Activated CD8-positive, alpha-beta memory T cell treated with anti-CD3 and anti-CD28 coated beads, Interleukin-2, amount 10 ng/mL, durations not matched to agents 7 days and 5 days (primary cell): ENCODE measurements at places on chromosomes 12 and 14.
A peak's percentile ranks its signal among the peaks of the same experiment; 100 is the strongest.

GRCh38 chr12:100293017-100293416, 26.0 kb downstream of the SCYL2 start:
- no peak overlapping the region for H3K4me3 ChIP-seq
- H3K27ac ChIP-seq, result no peak overlapping the region
- no peak for DNase-seq
- peaks cover 17% of the 10 kb centered on the region for H3K36me3 ChIP-seq

GRCh38 chr14:20492486-20492885, 12.9 kb upstream of the RNASE10 start:
- H3K4me1 ChIP-seq, result peaks cover 72% of the 10 kb centered on the region
- H3K27ac ChIP-seq, result no peak overlapping the region
- H3K27me3 ChIP-seq, result no peaks in the 10 kb centered on the region
- DNase-seq, result no peak
- H3K4me3 ChIP-seq, result no peak overlapping the region

DNA sequence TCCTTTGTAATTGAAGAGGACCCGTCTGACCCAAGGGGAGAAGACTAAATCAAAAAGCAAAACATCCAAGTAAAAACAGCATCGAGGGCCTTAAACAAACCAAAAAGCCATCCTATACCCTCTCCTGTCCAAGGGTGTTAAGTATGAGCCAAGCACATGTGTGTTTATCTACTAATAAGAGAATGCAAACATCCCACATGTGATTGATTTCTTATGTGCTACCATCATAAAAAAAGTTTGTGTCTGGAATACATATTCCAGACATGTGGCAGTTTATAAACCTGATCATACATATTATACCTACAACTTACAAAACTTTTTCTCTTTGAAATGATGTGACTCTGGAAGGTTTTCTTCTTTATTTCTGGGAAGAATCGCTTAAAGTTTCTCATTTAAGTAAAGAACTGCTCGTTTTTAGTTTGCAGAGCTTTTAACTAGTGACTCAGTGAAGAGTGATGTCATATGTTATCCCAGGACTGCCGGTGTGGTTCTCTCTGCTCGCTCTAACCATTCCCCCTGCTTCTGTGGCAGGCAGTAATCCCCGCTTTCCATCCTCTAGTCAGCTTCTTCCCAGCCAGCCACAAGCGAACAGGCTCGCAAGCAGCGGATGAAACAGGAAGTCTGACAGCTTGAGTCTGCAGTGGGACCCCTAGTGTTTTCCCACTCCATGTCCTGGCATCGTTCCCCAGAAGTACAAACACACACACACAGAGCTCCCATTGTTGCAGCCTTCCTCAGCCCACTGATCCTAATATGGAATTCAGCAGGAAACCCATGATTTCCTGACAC, 431 bp upstream of the RHOJ start:
- peaks cover 12% of the 10 kb centered on the region for H3K27me3 ChIP-seq
- no peak overlapping the region for H3K27ac ChIP-seq
- no peaks in the 10 kb centered on the region for H3K4me1 ChIP-seq
- H3K36me3 ChIP-seq, result no peaks in the 10 kb centered on the region
- H3K4me3 ChIP-seq, result no peak overlapping the region
- DNase-seq, result no peak

DNA sequence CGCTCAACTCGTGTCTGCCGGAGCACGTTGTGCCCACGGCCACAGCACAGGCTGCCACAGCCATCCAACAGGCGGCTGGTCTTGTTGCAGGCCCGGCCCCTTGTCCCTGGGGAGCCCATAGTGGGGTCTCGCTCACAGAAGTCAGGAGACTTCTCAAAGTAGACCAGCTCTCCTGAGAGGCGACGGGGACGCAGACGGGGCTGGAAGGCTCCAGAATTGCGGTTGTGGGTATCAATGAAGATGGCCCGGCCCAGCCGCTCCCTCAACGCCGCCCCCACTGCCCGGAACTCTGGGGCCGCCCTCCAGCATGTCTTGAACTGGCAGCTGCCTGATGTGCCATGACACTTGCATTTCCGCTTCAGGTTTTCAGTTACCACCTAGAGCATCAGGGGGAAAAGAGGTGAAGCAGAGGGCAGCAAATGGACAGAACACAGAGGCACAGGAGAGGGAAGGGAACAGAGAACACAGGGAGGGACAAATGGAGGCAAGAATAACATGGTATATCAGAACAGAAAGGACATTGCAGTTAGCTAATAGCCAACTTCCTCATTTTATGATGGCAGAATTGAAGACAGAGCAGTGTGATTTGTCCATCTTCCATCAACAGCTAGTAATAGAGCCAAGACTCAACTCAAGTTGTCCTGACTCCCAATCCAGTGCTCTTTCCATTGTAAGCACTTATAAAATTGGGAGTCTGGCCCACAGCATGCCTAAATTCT, 5.2 kb downstream of the WNT10B start:
- peaks cover 2% of the 10 kb centered on the region for H3K36me3 ChIP-seq
- no peak overlapping the region for H3K27ac ChIP-seq
- peaks cover 47% of the 10 kb centered on the region for H3K27me3 ChIP-seq
- DNase-seq, result no peak
- H3K4me3 ChIP-seq, result no peak overlapping the region
- H3K4me1 ChIP-seq, result peaks cover 17% of the 10 kb centered on the region

- peaks cover 91% of the 10 kb centered on the region for H3K27me3 ChIP-seq
- peak overlapping the region; percentile 70 for H3K27ac ChIP-seq
- no peak for DNase-seq
- no peak overlapping the region for H3K4me3 ChIP-seq
- H3K4me1 ChIP-seq, result peaks cover 6% of the 10 kb centered on the region
Observed at GRCh38 chr14:36663404-36664321, 2.0 kb downstream of the PAX9 start.

DNA sequence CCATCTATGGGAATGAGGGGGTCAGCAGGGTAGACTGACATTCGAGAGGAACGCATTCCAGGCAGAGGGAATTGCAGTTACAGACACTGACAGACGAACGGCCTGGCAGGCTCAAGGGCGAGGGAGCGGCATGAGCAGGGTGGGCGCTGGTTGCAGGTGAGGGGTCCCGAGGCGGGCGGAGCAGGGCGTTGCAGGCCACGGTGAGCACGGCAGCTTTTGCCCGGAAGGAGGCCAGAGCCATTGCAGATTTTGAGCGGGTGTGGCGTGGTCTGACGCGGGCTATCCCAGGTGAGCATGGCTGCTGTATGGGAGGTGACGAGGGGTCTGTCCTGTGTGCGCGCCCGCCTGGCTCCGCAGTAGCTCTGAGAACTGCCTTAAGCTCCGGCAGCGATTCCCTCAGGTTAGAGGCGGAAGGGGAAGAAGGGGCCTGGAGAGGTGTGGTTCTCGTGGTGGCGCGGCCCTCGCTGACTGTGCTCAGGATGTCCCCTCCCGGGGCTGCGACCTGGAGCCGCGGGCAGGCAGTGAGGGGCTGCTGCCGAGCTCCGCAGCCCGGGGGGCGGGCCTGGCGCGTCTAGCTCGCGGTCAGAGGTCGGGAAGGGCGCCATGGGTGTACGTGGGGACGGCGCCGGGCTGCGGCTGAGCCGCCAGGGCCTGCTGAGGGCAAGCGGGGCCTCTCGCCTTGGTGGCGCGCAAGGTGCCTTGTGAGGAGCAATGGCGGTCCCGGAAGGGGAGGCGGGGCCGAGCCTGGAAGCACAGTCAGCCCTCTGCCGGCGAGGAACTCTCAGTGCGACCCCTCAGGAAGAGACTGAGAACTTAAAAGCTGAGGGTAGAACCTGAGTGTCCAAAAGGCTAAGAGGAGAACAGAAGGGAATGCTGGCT, 177.1 kb downstream of the CACNA1C start:
- H3K4me3 ChIP-seq, result no peak overlapping the region
- H3K4me1 ChIP-seq, result no peaks in the 10 kb centered on the region
- H3K27ac ChIP-seq, result no peak overlapping the region

- H3K4me1 ChIP-seq, result no peaks in the 10 kb centered on the region
- H3K4me3 ChIP-seq, result no peak overlapping the region
- no peak for DNase-seq
- H3K36me3 ChIP-seq, result no peaks in the 10 kb centered on the region
- peaks cover 28% of the 10 kb centered on the region for H3K27me3 ChIP-seq
Observed at GRCh38 chr14:90608281-90608680, 207.9 kb downstream of the TTC7B start.

- no peak overlapping the region for H3K27ac ChIP-seq
- no peak overlapping the region for H3K4me3 ChIP-seq
- DNase-seq, result no peak
Observed at GRCh38 chr12:27548301-27549199, 24.5 kb downstream of the PPFIBP1 start.

DNA sequence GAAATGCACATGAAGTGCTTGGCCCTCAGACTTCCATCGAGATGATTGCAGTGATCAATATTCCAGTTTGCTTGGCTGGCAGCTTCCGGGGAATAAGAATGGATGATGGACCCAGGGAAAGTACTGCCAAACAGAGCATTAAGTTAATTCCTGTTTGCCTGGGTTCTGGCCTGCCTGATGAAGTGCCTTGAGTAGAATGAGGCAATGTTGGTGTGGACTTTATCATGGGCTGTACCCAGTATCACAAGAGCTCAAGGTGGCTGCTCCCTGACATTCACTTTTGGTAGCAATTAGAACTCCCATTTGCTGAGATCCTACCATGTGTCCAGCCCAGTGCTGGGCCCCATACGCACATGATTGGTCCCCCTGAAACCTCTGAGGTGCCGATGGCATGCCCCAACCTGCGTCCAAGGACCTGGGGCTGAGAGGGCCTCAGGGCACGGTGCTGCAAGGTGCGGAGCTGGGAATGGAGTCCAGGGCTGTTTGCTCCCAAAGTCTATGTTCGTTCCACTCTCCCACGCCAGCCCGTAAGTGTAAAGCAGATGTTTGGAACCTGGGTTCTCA, 80.7 kb downstream of the SLC25A47 start:
- H3K27me3 ChIP-seq, result no peaks in the 10 kb centered on the region
- H3K36me3 ChIP-seq, result no peaks in the 10 kb centered on the region
- DNase-seq, result no peak

DNA sequence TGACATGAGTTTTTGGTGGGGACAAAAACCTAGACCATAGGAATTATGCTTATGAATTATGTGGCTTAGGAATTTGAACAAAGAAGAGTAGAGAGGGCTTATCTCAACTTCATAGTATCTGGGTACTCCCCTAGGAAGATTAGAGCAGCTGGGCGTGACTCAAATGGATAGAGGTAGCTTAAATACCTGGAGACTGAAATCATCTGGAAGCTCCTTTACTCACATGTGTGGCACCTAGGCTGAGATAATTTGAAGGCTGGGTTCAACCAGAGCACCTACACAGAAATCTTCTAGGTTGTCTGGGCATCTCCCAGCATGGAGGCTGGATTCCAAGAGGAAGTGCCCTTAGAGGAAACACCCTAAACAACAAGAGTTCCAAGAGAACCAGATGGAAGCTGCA, 393.9 kb downstream of the ADAMTS20 start:
- no peak overlapping the region for H3K4me3 ChIP-seq
- DNase-seq, result no peak
- no peaks in the 10 kb centered on the region for H3K27me3 ChIP-seq

DNA sequence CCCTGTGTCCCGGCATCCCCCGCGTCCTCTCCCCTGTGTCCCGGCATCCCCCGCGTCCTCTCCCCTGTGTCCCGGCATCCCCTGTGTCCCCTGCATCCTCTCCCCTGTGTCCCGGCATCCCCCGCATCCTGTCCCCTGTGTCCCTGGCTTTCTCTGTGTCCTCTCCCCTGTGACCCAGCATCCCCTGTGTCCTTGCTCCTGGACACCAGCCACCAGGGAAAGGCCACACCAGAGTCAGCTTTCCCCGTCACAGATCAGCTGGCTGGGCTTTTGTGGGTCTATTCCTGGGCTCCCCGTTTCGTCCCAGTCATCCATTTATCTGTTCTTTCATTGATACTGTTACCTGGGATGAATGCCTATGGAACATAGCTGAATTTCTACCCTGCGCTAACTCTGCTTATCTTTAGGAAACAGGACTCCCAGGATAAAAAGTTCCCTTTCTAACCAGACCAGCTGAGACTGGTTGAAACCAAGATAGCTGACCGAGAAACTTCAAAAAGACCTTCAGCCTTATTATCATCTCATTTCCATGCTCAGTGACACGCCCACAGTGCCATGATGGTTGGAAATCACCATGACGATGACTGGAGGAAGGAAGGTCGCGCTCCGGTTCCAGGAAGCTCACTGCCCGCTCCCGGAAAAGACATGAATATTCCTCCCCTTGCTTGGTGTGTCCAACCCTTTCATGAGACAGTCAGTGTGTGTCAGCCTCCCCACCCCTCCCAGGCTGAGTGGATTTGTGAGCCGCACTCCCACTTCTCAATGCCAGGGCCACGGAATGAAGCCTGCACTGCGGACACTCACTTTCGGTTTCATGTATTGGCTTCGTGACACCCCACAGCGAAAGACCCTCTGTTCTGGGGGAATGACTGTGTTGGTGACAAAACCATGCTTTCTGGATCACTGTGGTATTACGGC, 276.4 kb upstream of the SFSWAP start:
- H3K27ac ChIP-seq, result no peak overlapping the region
- no peak overlapping the region for H3K4me3 ChIP-seq
- H3K4me1 ChIP-seq, result no peaks in the 10 kb centered on the region
- DNase-seq, result no peak

- H3K27me3 ChIP-seq, result no peaks in the 10 kb centered on the region
- H3K36me3 ChIP-seq, result peaks cover 53% of the 10 kb centered on the region
- no peak overlapping the region for H3K27ac ChIP-seq
- DNase-seq, result no peak
- H3K4me1 ChIP-seq, result peaks cover 14% of the 10 kb centered on the region
- H3K4me3 ChIP-seq, result no peak overlapping the region
Observed at GRCh38 chr14:61492474-61492873, 171.1 kb downstream of the PRKCH start.

- no peak for DNase-seq
- H3K36me3 ChIP-seq, result no peaks in the 10 kb centered on the region
- no peak overlapping the region for H3K27ac ChIP-seq
- no peaks in the 10 kb centered on the region for H3K27me3 ChIP-seq
- H3K4me1 ChIP-seq, result no peaks in the 10 kb centered on the region
- no peak overlapping the region for H3K4me3 ChIP-seq
Observed at GRCh38 chr14:78345131-78345744, 175.1 kb downstream of the NRXN3 start.

GRCh38 chr12:108050696-108051095, 78.4 kb upstream of the WSCD2 start:
- H3K4me1 ChIP-seq, result no peaks in the 10 kb centered on the region
- no peak overlapping the region for H3K27ac ChIP-seq
- no peaks in the 10 kb centered on the region for H3K36me3 ChIP-seq
- H3K4me3 ChIP-seq, result no peak overlapping the region
- H3K27me3 ChIP-seq, result peaks cover 14% of the 10 kb centered on the region

DNA sequence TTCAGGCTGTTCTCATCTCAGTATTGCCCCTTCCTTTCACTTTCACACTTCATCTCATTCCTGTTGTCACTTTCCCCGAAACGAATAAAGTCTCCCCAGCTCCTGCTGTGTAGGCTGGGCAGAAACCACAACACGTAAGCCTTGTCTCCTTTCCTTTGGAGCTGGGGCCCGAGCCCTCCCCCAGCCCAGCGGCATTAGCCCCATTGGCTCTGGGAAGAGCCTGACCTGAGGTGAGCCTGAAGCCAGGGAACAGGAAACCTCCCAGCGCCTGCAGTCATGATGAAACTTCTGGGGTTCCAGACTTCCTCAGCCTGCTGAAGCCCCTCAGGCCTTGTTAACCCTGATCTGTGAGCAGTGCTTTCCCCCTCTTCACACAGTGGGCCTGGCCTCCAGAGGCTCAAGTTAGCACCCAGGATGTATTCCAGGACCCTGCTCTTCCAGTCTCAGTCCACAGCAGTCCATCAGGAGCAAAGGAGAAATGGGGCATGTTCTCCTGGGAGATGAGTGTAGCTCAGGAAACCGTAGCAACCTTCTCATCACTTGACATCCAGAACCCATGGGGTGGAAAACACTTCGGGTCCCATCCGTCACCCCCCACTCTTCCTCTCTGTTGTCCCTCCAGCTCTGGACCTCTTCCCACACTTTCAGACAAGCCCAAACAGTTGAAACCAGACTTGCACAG, 21.8 kb downstream of the VASH1 start:
- peak overlapping the region; percentile 78 for H3K27ac ChIP-seq
- H3K27me3 ChIP-seq, result no peaks in the 10 kb centered on the region
- no peak overlapping the region for H3K4me3 ChIP-seq
- DNase-seq, result peak; percentile 43
- H3K36me3 ChIP-seq, result peaks cover 2% of the 10 kb centered on the region
